Foreskin keratinocyte (primary cell): ENCODE measurements at places on chromosomes 16 and 17. TPM values are rescaled to one million over a fixed set of nuclear protein-coding genes. Genes with fewer than 3 reads are reported as not detected.

Gene KRTAP4-5
- not detected in 2 replicates for polyA plus RNA-seq

Gene CDIPT
- polyA plus RNA-seq, result 55.4 and 59.6 TPM in 2 replicates

Gene TEX19
- polyA plus RNA-seq, result 0.02 TPM in 1 of 2 replicates, not detected in the other

Gene CCL7
- polyA plus RNA-seq, result not detected in 2 replicates

Gene TNK1
- polyA plus RNA-seq, result 6.5 and 9.3 TPM in 2 replicates

DNA sequence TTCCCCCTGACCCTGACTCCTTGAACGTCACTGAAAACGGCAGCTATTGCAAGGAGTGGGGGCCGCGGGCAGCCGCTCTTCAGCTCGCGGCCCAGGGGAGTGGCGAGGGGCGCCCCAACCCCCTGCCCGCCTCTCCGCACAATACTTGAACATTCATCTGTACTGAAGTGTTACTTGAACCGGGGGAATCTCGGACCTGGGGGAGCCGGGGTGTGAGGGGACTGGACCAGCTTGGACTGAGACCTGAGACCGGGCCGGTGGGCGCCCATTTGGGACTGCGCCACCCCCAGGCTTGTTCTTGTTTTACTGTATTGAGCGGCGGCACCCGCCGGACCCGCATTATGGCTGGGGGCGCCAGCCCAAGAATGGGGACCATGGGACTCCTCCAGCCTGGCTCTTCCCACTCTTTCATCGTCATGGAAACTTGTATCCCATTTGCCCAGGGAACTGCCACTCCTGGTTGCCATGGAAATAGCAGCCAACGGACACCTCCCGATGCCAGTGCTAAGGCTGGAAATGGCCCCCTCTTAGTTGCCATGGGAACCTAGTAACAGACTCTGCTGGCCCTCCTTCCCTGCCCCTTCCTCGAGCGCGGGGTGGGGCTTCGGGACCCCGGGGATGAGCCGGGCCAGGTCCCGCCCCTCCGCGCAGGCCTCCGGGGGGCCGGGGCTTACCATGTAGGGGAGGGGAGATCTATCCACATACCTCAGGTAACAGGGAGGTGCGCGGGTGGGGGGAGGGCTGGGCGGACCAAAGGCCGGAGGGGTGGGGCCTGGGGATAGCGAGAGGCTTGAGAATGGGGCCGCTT, 805 bp upstream of the ORAI3 start:
- DNase-seq, result peak; percentile 85

- no peak for DNase-seq
These were observed 2.5 kb downstream of the SLC22A31 start for GRCh38 chr16:89197633-89198416.

- DNase-seq, result no peak
These were observed 520.8 kb upstream of the ZFHX3 start for GRCh38 chr16:73568769-73569168.

- DNase-seq, result no peak
These were observed 157.0 kb downstream of the CCDC182 start for GRCh38 chr17:57588086-57588485.

GRCh38 chr16:50837324-50837723, 95.4 kb downstream of the CYLD start:
- DNase-seq, result no peak

- peak; percentile 63 for DNase-seq
These were observed at the start of gene PSMB10 for GRCh38 chr16:67936124-67936879. PSMB10 (minus strand) TSS chr16:67936850; CDS start chr16:67936749, 101 bp downstream.

DNA sequence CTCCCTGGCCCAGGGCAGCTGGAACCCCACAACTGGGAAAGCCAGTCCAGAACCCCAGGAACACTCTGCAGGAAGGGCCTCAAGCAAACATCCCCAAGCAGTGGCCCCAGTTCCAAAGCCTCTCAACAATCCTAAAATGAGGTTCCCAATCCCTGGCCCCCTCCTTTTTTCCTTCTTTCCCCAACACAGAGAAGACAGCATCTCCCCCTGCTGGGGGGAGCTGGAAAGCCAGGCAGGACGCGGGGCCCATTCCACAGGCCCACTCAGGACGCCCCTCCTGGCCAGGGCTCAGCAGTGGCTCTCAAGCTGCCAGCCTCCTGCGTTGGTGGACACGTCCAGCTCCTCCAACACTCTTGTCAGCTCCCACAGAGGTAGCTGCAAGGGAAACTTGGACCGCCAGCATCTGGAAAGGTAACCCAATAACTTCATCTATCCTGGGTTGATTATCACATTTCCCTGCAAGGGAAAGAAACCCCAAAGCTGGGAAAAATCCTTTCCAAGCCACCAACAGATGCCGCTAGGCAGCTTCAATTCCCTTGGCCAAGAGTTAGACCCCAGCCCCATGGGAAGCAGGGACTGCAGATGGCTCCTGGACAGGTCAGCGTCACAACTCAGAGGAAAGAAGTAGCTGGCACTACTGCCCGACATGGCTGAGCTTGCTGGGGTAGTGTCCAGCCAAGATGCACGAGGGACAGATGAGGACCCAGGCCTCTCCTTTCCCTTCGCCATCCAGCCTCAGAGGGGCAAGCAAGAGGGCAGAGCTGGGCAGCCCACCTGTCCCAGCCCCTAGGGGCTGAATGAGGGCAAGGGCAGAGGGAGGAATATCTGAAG, 7.6 kb downstream of the HDAC5 start:
- DNase-seq, result no peak

DNA sequence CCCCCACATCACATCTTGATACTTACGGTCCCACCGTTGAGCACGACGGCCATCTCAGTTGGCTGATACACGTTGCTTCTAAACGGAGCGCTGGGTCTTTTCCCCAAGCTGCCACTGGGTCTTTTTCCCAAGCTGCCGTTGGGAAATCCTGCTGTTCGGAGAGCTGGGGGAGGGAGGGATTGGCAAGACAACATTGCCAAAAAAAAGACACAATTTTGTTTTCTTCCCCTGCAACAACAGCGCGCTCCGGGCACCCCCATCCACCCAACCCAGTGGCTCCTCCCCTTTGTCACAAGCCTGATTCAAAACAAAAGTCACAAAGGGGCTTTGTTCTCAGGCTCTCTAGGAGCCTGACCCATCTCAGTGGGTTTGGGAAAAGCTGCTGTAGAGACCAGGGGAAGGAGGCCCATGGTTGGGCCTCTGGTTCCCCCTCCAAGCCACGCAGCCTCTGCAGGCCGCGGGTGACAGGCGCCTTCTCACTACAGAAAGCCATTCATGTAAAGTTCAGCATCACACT, 22.8 kb downstream of the GPRC5B start:
- DNase-seq, result no peak

GRCh38 chr17:41494524-41494923, 4.8 kb upstream of the KRT36 start:
- no peak for DNase-seq

- DNase-seq, result no peak
These were observed 149.4 kb downstream of the RBFOX1 start for GRCh38 chr16:7482032-7482431.

DNA sequence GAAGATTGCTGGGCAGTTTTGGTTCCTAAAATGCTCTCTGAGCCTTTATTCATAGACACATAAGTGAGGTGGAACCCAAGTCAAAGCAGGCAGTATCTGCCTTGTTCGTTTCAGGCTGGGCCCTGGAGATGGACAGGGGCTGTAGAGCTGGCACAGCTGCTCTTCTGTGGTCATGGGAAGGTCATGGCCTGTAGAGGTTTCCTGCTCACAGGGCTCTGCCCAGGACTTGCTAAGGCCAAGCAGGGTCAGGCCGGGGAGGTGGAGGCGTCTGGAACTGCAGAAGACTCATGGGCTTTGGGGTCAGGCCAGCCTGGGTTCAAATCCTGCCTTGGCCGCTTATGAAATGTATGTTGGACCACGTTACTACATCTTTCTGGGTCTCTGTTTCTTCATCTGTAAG, 50.2 kb downstream of the IRX5 start:
- no peak for DNase-seq
